Liver (tissue), 10 donors: ENCODE measurements at places on chromosomes 12 and 14.

- DNase-seq: no peak
These were observed 4.3 kb upstream of the ASB2 start for GRCh38 chr14:93980456-93981201.

GRCh38 chr12:65614259-65614889 is 209.9 kb upstream of the HMGA2 start:
- DNase-seq: no peak

DNA sequence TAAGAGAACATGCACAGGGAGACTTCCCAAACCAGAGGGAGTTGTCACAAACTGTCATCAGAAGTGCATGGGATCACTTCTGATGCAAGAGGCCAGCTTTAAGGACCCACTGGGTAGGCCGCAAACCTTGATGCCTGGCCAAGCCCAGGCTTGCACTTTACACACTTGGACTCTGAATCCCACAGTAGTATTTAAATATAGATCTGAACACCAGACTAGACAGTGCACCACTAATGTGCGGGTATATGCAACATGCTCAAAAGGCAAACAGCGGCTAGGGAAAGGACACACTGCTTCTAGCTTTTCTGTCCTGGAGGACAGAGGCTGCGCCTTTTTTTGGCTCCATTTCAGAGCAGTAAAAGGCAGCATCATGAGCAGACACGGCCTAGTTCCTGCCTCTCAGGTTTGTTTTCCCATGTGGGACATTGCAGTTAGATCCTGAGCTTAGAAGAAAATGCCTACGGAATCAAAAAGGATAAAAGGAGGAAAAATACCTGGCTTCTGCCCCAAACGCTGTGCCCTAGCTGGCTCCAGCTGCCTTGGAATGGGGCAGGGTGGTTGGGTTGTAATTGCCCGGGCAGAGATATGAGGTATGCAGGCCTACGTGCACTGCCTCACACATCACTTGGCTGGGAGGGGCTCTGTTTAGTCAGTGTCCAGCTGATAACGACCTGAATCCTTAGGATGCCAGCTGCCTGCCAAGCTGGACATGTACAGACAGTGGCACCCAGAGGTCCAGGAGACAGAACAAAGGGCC is 84.5 kb upstream of the EGLN3 start:
- no peak for DNase-seq

- DNase-seq: no peak
These were observed 181.9 kb upstream of the BMP4 start for GRCh38 chr14:54138354-54139038.

- no peak for DNase-seq
These were observed 70.4 kb upstream of the RIN3 start for GRCh38 chr14:92443167-92443566.

DNA sequence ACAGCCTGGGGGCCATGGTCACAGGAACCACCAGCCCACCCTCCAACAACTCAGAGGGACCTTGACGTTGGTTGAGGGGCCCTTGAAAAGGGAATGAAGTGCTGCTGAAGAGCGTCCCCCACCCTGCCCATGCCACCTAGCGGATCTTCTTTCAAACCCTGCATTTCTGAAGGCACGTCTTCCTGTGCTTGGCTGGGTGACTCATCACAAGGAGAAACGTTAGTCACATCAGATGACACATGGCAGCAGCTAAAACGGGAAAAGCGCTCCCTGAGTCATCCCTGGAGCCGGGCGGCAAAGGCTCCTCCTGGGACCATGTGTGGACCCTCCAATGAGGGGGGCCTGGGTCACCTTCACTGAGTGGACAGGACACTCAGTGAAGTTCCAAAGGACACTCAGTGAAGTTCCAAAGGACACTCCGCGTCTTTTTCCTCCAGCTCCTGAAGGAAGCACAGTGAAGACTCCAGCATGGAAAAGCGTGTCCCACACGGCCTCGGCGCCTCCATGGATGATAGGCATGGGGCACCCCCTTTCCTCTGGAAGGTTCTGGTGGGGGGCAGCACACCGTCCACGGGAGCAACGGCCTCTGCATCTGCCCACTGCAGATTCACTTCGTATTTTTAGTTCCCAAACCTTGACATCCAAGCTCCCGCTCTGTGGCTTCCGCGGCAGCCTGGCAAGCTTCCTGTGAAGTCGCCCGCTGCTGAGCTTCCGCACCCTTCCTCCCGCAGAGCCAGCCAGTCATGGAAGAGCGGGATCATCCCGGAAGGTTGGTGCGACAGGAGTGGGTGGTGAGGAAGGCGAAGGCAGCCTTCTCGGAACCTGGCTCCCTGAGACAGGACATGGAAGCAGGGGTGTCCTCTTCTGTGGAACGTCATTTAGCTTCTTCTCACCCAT is 383.4 kb downstream of the VRK1 start:
- DNase-seq: no peak

- no peak for DNase-seq
These were observed 107.2 kb downstream of the DUSP6 start for GRCh38 chr12:89245090-89245489.

DNA sequence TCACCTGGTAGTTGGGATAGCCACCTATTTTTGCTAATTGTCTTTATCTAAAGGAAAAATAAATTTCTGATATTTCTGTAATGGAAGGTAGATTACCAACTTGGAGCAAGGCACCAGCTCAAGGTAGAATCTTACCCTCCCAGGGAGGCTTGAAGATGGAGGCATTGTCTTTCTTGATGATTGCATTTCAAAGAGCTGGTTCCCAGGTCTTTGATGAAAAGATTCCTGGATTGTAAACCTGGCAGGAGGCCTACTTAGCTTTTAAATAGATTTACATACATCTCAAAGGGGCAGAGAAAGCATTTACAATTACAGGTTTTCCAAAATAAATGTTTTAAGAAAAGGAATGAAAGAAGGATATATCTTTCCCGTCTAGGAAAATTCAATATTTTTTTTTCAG is 729.2 kb downstream of the LRFN5 start:
- no peak for DNase-seq

DNA sequence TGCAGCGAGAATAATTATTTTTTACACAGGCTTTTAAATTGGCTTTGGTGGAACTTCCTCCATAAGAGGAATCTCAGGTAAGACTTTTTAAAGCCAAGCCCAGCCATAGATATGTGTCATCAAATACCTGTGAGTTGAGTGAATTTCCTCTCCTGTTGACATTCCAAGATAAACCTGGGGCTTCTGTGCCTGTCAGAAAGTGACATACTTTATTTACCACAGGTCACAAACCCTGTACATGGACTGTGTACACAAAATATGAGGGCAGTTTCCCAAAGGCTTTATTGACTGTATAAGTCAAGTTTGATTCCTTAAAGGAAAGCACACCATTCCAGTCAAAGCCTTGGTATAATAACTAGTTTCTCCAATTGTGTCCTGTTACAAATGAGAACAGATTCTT is 25.9 kb upstream of the SRSF5 start:
- no peak for DNase-seq

DNA sequence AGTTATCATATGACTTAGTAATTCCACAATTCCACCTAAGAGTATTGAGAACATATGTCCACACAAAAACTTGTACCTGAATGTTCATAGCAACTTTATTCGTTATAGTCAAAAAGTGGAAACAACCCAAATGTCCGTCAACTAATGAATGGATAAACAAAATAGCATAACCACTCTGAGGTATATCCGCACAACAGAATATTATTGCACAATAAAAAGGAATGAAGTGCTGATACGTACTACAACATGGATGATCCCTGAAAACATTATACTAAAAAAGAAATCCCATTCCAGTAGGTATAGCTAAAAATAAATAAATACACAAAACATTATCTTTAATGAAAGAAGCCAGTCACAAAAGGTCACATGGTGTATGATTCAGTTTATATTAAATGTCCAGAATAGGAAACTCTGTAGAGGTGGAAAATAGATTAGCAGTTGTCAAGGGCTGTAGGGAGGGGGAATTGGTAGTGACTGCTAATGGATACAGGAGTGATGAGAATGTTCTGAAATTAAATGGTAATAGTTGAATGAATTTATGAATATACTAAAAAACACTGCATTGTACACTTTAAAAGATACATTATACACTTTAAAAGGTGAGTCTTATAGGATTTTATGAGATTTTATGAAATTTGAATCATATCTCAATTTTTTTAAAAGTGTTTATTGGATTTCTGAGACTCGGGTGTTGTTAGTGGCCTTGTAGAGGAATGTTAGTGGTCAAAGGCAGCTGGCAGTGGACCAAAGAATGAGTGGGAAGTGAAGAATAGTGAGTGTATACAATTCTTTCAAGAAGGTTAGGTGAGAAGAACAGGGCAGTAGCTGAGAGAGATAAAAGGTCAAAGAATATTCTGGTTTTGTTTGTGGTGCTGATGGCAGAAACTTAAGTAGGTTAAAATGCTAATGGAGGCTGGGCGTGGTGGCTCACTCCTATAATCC is 36.3 kb upstream of the BAZ1A start:
- no peak for DNase-seq

DNA sequence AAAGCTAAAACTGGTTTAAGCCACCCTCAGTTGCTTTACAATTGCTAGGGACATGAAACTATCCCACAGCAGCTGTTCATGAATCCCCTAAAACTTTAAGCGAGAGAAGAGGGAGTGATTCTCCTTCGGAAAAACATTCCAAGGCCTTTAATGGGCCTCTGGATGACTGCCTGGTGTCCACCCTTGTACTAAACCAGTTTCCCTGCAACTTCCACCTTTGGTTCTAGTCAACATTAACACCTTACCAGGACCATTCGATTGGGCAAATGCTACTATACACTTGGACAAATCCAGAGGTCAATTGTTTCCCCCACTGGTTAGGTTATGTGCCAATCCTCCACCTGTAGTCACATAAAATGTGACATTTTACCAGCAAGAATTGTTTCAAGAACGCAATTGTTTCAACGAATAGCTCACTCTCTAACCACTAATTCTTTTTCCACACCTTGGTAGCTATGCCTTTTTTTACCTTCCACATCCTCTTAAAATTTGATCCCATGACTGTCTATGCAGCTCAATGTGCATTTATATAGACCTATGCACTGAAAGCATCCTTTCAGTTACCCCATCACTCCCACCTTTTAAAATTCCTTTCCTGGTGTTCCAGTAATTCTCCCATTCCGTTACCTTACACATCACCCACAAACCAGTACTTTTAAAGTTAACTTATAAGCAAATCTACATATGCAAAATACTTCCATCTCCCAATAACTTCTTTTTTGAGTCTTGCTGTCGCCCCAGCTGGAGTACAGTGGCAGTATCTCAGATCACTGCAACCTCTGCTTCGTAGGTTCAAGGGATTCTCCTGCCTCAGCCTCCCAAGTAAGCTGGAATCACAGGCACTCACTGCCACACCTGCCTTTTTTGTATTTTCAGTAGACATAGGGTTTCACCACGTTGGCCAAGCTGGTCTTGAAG is 3.6 kb downstream of the UBC start:
- no peak for DNase-seq

DNA sequence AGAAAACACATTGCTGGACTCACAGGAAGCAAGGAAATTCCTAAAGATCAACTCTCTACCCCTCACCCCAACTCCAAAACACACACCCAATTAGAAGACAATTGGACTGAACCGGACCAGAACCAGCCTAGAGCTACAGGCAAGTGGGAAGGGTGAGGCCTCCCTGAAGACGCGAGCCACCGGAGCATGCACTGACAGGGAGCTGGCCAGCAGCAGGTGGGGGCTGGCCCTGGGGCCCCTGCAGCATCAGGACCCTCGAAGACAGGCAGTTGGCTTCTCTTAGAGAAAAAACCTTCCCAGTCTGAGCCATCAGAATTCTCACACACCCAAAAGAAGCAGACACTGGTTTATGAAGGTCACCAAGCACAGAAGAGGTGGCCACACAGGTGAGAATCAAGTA is 209.5 kb upstream of the DIO3 start:
- peak; percentile 21 for DNase-seq

GRCh38 chr12:19158923-19159322 is 29.4 kb downstream of the PLEKHA5 start:
- DNase-seq: no peak

DNA sequence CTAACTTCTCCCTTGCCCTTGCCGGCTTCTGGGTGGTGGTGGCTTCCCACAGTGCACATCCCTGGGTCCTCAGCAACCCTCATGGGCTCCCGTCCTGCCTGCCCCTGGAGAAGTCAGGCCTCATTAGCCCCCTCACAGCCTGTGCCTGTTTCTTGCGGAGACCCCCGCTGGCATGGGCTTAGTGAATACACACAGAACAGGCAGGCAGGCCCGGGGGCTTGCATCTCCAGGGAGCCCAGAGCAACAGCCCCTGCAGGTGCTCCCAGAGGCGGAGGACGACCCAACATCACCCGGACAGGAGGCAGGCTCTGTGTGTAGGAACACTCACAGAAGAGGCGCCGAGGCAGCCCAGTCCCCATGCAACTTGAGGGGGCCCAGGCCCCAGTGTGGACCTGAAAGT is 25.1 kb upstream of the FBRSL1 start:
- DNase-seq: no peak

DNA sequence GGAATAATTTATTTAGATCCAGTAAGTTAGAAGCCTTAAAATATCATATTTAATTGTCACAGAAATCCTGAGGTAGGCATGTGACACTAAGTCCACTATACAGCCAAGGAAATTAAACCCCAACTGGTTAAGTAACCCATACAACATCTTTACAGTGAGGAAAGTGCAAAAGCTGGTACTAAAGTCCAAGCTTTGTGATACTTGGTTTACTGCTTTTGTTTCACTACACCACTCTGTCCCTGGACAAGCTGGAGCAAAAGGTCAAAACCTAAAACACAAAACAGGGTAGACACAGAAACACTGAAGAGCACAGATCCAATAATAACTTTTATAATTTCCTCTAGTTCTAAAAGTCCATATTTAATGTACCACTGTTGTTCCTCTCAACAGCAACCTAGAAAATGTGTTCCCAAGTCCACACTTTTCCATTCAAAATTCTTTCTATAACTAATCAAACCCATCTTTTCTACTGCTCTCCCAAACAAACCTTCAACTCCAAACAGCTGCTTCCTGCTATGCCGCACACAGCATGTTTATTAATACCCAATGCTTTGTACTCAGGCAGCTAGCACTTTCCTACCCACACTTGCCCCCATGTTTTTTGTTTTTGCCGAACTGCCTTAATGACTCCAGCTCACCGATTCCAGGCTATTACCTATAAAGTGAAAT is 90.9 kb downstream of the MED13L start:
- DNase-seq: no peak

DNA sequence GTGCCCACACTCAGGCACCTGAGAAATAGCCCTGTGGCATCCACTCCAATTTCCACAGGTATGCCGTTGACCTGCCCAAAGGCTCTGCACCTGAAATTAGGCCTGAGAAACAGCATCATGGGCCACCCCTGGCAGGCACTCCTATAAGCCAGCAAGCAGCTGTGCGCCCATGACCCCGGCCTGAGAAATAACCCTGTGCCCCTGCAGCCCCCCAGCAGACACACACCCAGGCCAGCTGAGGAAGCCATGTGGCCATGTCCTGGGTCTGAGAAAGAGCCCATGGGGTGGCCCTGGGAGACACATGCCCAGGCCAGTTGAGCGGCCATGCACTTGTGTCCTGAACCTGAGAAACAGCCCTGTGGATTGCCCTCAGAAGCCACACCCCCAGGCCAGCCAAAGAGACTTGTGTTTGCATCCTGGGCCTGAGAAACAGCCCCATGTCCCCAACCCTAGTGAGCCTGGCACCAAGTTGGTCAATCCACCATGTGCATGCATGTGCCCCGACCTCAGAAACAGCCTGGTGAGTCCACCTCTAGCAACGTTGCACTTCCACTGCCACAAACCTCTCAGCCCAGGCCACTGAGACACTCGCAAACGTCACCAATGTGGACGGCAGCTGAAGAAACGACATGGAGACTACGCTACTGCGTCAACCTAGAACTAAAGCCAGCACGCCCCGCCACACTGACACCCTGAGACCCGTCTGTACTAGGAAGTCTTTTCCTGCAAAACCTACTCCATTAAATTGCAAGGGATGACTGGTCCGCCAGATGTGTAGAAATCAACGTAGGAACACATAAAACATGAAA is 411.9 kb downstream of the TMEM121 start:
- DNase-seq: no peak
